Stimulated activated CD4-positive, alpha-beta T cell treated with anti-CD3 and anti-CD28 coated beads, TNF-alpha, amount 100 ng/mL, for 4 hours (primary cell): ENCODE measurements at places on chromosomes 4 and X.

GRCh38 chrX:153726286-153727122 is 1.8 kb downstream of the ABCD1 start:
- no peak for DNase-seq

GRCh38 chrX:107102980-107103379 is 15.6 kb downstream of the RBM41 start:
- DNase-seq: no peak

GRCh38 chr4:132694775-132695174 is 454.3 kb upstream of the PCDH10 start:
- DNase-seq: no peak

GRCh38 chr4:159055833-159056232 is 47.0 kb upstream of the RAPGEF2 start:
- DNase-seq: no peak

GRCh38 chr4:38060829-38061431 is 100.7 kb downstream of the PTTG2 start:
- no peak for DNase-seq

DNA sequence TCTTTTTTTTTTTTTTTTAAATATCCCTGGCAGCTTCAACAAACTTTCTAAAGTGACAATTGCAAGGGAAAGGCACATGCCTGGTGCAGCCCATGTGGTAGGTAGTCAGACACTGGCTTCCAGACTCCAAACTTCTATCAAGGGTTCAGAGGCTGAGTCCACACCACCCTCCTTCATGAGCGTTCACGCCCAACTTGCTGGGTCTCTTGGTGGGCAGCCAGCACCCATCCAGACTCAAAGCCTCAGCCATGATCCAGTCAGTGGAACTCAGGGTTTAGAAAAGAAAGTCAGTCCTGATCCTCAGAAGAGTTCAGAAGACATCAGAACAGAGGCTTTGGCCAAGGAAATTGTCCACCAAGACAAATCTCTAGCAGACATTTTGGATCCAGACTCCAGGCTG is 141.5 kb downstream of the SOWAHB start:
- DNase-seq: no peak

- DNase-seq: no peak
Measured at GRCh38 chr4:10688846-10689245, 4.3 kb upstream of the CLNK start.

- DNase-seq: no peak
Measured at GRCh38 chr4:8023696-8024033, 84.0 kb upstream of the AFAP1 start.

GRCh38 chrX:103101299-103102042 is 8.5 kb upstream of the NXF3 start:
- DNase-seq: no peak

DNA sequence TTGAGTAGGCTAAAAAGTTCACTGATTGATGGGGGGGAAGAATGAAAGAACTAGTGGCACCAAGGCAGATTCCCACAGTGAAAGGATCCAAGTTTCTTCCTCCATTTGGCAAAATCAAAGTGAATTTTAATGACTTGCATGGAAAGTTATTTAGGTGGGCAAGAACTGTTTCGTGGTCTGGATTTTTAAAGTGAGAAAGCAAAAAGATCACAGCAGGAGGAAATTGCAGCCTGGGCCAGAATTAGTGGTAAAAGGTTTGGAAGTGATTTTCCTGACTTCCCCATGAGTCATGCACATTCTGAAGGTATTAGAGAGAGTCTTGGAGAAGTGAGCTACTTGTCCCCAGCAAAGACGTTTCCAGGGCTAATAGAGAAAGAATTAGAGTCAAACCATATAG is 207.8 kb downstream of the ANTXR2 start:
- no peak for DNase-seq

GRCh38 chr4:94965852-94966251 is 208.1 kb downstream of the BMPR1B start:
- no peak for DNase-seq

GRCh38 chrX:21394792-21395191 is 20.6 kb downstream of the CNKSR2 start:
- DNase-seq: no peak

- DNase-seq: no peak
Measured at GRCh38 chrX:96425200-96425599, 259.4 kb upstream of the DIAPH2 start.

GRCh38 chr4:8893624-8894423 is 22.2 kb upstream of the HMX1 start:
- no peak for DNase-seq

DNA sequence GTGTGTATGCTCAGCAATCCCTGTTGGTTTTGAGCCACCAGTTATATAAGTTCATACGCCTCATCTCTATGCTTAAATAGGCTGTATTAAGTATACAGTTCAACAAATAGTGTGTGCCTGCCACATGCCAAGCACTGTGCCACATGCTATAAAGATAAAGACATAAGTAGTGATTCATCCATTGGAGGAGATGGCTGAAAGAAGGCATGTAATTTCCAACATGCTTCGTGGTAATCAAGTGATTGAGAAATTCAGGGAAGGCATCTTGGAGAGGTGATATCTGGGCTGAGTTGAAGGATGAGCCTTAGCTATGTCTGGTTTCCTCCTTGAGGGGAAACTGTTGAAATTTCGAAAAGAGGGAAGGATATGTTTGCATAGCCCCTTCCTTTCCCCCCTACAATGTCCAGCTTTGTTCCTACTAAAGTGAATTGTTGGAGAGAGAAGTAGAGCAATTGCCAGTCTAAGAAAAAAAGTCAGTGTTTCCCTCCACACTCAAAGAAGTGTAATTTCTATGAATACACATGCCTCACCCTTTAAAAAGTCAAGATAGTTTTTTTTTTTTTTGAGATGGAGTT is 96.5 kb downstream of the ARHGAP10 start:
- no peak for DNase-seq

GRCh38 chr4:2486981-2487380 is 18.1 kb downstream of the RNF4 start:
- DNase-seq: no peak

DNA sequence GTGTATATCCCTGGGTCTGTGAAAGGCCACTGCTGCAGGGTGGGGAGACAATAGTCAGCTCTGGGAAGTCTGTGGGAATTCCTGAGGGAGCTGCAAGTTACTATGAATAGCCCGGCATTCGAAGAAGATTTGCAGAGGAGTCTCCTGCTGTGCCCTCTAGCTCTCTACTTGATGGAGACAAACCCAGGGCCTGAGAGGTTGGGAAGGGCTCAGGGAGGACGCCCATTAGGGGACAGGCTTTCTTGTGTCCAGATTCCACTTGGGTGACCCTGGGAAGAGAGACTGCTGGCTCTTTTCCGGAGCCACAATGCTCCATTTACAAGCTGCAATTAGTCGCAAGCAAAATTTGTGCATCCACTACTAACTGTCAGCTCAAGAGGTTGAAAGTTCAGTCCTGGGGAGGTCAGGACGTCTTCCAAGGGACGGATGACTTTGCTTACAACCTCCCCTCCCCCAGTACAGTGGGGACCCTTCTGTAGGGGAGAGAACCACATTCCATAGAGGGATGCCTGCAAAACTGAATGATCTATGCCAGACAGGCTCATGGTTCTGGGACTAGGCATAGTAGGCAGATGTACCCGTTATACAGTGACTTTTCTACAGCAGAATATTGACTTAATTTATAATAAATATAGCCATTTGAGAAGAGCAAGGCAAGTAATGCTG is 48.2 kb upstream of the PHOX2B start:
- no peak for DNase-seq

DNA sequence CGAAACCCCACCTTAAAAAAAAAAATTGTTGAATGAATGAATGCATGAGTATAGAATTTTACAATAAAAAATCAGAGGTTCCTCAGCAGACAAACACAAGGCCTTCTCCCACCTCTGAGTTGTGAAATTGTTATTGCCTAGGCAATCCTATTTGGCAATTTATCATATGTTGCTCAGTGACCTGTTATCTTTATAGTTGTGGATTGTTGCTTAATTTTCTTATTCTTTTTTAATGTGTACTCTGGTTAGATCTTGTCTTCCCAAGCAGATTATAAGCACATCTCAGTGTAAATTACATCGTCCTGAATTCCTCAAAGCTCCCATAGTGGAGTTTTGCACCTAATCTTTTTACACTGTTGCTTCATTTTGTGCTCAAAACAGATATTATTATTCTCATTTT is 71.9 kb downstream of the RBM47 start:
- DNase-seq: no peak

DNA sequence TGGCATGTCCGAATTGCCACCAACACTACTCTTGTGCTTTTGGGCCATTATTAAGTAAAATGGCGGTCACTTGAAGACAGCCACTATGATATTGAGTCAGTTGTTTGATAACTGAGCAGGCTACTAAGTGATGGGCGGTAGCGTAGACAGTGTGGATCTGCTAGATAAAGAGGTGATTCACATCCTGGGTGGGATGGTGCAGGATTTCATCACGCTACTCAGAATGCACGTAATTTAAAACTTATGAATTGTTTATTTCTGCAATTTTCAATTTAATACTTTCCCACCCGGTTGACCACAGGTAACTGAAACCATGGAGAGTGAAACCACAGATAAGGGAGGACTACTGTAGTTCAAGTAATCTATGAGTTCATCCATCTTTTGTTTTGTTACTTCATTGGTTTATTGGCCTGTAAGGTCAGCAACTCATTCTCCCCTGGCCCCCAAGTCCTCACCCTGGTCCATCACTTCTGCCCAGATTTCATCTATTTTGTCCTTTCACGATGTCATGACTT is 2.9 kb downstream of the ARAF start:
- no peak for DNase-seq

DNA sequence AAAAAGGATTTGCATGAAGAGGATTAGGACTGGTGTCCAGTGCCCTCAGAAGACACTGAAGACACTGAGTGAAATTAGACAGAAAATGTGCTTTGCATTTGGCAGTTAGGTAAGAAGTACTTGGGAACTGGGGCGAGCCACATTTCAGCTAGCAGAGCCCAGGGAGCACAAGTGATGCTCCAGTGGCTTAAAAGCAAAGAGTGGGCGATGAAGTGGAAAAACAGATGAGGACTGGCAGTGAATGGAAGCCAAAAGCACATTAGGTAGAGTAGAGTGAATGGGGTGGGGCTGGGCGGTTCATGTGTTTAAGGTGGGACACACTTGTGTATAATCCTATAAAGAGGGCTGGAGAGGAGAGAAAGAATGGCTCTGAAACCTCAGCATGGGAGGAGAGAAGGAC is 18.4 kb downstream of the DCLK2 start:
- no peak for DNase-seq

DNA sequence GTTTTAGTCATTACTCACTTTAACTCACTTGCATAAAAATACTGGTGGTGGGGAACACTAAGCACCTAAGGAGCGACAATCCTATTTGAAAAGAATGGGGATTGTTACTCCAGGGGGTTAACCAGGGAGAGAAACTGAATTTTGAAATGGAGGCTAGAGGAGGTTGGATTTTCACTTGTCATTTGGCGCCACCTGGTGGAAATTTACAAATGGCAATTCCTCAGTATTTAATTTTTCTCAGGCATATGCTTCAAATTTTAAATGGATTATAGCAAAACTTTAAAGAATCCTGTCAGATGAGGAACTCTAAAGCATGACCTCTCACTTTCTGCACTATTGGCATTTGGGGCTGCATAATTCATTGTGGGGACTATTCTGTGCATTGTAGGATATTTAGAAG is 2.7 kb upstream of the GEMIN8 start:
- DNase-seq: peak; percentile 8

- DNase-seq: no peak
Measured at GRCh38 chr4:48337731-48338130, 3.6 kb upstream of the SLAIN2 start.

GRCh38 chr4:173878701-173879100 is 348.7 kb upstream of the HAND2 start:
- no peak for DNase-seq

GRCh38 chr4:82320351-82320750 is 53.4 kb downstream of the HNRNPD start:
- DNase-seq: no peak

GRCh38 chr4:188411805-188412204 is 272.6 kb downstream of the TRIML1 start:
- DNase-seq: no peak

DNA sequence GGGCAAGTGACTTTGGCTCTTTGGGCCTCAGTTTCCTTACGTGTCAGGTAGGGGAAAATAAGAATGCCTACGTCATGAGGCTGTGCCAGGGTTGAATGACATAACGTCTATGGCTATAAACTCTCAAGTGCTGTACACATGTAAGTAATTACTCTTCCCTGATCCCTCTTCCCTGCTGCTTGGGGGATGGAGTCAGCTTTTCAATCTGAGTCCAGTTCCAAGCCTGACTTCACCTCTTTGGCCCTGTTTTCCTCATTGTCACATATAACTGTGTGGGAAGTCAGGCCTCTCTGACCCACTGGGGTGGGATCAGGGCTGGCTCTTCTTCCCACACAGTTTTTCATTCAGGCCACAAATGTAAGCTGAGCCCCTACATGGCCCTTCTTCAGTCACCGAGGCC is 11.4 kb upstream of the CITED1 start:
- DNase-seq: no peak

GRCh38 chr4:103403619-103404018 is 205.5 kb upstream of the CENPE start:
- no peak for DNase-seq

GRCh38 chr4:109559625-109559982 is 442 bp upstream of the MCUB start:
- DNase-seq: peak; percentile 42

GRCh38 chrX:137178392-137178791 is 144.6 kb upstream of the GPR101 start:
- DNase-seq: no peak

DNA sequence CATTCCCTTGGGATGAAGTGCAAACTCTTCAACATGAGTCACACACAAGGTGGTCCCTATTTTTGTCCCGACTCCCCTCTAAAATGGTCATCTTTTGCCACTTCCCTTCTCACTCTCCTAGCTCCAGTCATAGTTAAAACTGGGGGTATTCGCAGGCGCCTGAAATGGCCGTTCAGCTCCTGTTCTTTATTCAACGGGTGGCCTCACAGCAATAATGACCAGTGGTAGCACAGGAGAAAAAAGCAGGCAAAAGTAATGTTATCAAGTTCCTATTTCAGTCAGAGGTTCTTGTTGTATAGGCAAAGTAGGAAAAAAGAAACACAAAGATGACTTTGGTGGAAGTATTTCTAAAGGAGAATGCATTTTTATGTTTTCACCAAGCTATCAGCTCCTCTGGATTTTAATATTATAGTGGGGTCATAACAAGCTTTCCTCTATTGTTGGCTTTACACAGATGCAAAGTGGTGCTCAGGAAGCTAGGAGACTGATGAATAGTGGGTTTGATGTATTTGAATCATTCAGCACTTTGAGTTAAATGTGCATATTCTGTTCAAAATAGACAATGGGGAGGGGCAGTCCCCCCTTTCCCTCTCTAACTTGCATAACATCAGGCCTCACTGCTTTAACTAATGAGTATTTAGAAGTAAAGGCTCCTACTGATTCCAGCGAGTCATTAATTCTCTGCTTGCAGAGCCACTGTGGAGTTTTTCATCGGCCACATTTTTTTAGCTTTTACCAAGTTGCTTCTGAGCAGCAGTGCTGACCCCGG is 171.2 kb upstream of the NDP start:
- DNase-seq: no peak

GRCh38 chrX:349196-349595 is 30.6 kb upstream of the GTPBP6 start:
- DNase-seq: no peak

GRCh38 chr4:135120195-135120594 is 918.6 kb upstream of the PABPC4L start:
- DNase-seq: no peak

GRCh38 chr4:124067046-124067445 is 645.5 kb downstream of the ANKRD50 start:
- no peak for DNase-seq
